ENCODE measurements at places on chromosomes 4 and X.

- DNase-seq, result no peak
These were observed 336.9 kb upstream of the FAT1 start for GRCh38 chr4:187060551-187060950.

GRCh38 chrX:10086676-10087075 lies 70.1 kb upstream of the CLCN4 start:
- no peak for DNase-seq

GRCh38 chrX:129540722-129541184 lies 694 bp downstream of the OCRL start:
- DNase-seq, result no peak

DNA sequence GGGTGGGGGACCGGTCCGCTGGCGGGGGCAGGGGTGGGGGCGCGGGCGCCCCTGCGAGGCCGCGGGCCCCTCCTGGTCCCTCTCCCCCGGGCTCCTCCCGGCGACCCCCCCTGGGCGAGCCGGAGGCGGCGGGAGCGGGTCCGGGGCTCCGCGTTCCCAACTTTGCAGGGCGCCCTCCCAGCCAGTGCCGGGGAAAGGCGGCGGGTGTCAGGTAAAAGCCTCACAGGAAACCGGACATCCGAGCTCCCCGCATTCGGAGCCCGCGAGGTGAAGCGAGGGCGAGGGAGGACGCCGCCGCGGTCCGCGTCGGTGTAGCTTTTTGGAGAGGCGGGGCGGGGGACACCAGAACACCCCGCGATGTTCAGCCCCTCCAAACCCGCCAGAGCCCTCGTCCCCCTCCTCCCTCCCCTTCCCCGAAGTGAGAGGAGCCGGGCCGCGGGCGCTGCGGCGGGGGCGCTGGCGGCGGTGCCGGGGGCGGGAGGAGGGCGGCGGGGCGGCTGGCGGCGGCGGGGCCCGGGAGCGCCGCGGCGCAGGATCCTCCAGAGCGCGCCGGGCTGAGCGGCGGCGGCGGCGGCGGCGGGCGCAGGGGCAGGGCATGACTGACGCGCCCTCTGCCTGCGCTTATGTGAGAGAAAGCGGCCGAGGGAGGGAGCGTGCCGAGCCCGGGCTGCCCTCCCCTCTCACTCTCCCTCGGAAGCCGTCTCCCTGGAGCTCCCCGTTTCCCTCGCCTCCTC lies at the start of gene VEGFC:
Gene VEGFC, minus strand, starts transcription at position 597 of the 734 bp plus-strand sequence. CDS start 611 bp downstream, outside the sequence.
- no peak for DNase-seq

GRCh38 chr4:4677556-4678522 lies 136.0 kb upstream of the STX18 start:
- no peak for DNase-seq

DNA sequence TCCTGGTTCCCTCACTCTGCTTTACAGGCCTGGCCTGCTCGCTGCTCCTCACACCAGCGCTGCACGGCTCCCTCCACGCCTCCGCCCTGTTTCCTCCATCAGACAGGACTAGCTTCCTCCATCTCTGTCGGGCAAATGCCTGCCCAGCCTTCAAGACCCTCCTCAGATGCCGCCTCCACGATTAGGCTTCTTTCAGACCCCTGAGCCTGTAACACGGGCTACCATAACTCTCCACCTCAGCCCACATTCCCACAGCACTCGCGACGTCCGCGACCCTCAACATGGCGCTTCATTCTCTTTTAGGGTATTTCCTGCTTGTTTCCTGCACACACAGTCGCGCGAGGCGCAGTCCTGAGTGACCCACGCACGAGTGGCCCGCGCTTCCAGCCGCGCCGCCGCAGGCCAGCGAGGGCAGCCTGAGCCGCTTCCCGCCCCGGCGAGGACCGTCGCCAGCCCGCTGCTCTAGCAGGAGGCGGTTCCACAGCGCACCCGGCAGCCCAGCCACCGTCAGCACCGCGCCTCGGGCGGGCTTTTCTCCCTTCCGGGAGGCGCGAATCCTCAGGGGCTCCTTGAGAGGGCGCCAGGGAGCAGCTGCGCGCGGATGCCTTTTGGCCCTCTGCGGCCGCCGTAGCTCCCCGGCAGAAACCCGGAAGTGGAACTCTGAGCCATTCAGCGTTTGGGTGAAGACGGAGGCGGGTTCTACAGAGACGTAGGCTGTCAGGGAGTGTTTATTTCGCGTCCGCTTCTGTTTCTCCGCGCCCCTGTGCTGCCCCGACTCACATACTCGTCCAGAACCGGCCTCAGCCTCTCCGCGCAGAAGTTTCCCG lies at the start of gene FRG1:
Gene FRG1, plus strand, starts transcription at position 695 of the 827 bp plus-strand sequence. CDS start 138 bp downstream, outside the sequence.
- DNase-seq, result peak; percentile 97

- no peak for DNase-seq
These were observed 99.6 kb upstream of the AFAP1 start for GRCh38 chr4:8039290-8039689.

DNA sequence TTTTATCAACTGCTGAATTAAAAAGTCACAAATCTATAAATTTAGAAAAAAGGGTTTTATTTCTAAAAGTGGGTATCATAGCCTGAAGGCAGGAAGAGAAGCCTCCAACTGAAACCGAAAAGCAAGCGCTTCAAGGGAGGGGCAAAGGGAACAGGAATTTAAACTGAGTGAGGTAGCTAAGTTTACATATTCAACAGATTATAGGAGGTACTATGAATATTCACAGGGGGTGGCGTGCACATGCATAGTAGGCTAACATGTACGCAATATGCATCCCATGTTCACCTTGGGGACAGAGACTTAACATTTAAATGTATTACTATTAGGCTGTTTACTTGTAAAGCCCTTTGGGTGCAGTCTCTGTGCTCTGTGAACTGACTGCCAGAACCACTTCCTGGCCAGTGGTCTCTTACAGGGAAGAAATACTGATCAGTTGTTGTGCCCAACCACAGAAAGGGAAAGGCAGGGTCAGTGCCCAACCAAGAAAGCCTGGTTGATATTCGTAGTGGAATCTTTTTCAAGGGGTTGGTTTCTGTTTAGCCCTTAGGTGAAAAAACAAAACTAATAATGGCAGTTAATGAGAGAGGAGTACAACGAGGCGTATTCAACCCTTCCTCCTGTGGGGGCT lies 168.7 kb upstream of the GALNTL6 start:
- no peak for DNase-seq

DNA sequence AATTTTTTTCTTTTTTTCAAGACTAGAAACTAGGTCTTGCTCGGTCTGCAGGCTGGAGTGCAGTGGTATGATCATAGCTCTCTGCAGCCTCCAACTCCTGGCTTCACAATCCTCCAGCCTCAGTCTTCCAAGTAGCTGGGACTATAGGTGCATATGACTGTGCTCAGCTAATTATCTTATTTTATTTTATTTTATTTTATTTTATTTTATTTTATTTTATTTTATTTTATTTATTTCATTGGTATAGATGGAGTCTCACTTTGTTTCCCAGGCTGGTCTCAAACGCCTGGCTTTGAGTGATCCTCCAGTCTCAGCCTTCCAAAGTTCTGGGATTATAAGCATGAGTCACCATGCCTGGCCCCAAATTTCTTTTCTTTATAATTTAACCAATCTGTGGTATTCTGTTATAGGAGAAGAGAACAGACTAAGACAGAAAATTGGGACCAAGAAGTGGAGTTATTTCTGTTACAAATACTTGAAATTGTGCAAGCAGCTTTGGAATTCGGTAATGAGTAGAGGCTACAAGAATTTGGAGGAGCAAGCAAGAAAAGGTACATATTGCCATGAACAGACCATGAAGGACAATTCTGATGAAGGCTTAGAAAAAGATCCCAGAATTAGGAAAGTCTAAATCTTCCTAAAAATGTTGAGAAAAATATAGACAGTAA lies 4.0 kb upstream of the PRDM5 start:
- no peak for DNase-seq

DNA sequence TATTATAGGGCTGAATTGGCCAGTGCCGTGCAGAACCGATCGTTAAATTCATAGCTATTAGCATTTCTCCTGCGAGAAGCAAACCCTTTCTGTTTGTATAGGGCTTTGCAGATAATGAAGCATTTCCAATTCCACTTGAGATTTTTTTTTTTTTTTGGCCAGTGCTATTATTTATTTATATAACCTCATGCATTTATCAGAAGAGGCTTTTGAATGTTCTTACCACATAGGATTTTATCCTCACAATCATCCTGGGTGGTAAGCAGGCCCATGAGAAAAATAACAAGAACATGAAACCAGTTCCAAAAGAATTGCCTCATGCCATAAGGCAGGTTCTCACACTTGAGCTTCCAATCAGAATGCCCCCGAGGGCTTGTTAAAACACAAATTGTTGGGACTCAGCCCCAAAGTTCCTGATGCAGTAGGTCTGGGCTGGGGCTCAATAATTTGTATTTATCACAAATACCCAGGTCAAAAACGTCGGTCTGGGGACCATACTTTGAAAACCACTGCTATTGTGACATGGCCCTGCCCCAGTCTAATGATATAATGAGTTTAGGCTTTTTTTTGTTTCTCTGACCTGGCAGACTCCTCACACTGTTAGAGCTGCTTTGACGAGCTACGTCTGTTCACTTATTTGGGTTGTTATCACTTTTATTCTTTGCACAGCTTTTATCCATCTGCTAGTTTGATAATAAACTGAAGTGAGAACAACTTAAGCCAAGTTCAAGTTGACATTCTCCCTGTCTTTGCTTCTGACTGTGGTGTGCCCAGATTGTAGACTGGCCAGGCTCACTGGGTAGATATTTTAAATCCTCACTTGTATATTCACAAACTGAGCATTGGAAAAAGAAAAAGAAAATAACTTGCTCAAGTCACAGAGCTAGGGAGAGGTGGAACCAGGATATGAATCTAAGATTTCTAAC lies 20.1 kb downstream of the SUPT20HL1 start:
- DNase-seq, result no peak

GRCh38 chr4:970854-971520 lies 2.4 kb downstream of the DGKQ start:
- DNase-seq, result no peak

- DNase-seq, result no peak
These were observed 52.2 kb downstream of the MAGEA10 start for GRCh38 chrX:152086141-152086540.

GRCh38 chr4:27059446-27059845 lies 198.8 kb downstream of the STIM2 start:
- DNase-seq, result no peak

GRCh38 chrX:70132224-70132623 lies 1.0 kb upstream of the IGBP1 start:
- DNase-seq, result no peak

DNA sequence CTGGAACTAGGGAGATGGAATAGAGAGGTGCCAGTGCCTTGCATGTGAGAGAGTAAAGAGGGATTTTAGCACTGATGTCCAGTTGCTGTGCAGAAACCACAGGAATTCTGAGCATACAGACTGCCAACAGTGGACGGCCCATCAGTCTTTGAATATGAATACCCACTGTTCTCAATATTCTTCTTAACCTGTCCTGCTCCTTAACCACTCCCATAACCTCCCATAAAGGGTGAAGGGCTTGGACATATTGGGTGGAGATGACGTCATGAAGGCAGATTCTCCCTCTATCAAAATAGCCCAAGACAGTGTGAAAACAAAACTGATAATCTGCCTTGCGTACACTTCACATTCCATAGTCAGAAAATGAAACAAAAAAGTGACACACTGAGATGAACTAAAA lies 1313.7 kb upstream of the PABPC4L start:
- no peak for DNase-seq

DNA sequence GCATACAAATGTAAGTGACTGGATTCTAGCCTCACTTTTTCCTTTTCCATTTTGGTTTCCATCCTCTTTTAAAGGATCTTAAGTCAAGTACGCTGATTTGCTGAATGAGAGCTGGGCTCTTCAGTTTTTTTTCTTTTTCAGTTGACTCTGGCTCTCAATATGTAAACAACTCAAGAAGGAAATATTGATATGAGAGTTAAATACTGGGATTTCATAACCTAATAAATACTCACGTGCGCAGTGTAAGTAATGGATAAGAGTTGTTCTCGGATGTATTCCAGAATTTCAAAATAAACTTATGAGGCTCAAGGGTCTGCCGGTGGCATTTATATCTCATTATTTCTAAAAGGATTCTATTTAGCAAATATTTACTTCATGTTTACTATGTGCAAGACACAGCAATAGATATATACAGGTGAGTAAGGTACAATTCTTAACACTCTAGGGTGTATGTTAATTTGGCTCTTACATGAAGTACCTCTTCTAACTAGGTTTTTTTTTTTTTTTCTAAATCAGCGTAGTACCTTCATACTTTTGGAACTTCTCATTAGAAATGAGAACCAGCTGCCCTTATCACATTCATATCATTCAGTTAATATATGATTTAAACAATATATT lies 11.0 kb upstream of the MAGEB10 start:
- no peak for DNase-seq

GRCh38 chr4:1984406-1985191 lies 24.2 kb downstream of the NELFA start:
- no peak for DNase-seq

DNA sequence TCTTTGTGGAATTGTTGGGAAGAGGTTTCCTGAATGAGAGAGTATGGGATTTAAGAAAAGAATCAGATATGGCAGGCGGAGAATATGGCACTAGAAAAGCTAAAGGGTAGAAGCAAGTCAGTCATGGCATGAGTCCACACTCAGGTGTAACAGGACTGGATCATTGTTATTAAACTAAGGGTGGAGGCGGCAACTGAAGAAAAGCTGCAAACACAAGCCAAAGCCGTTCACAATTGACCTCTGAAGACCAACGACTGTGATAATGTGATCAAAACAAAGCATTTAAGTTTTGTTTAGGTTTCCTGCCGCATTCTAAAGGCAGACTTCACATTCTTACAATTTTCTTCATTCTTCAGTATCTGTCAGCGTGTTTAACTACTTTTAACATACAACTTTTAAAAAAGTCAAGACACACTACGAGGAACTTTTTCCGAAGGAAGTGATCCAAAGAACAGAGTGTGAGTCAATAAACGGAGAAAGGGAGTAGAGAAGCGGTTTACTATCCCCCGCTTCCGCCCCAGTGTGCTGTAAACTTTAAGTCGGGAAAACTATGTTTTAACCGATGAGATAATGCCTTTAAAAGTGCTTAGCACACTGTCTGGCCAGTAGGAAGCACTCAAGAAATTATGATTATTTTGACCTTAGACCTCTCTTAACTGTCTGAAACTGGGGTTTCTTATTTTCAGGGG lies 909 bp upstream of the SLAIN2 start:
- DNase-seq, result no peak

DNA sequence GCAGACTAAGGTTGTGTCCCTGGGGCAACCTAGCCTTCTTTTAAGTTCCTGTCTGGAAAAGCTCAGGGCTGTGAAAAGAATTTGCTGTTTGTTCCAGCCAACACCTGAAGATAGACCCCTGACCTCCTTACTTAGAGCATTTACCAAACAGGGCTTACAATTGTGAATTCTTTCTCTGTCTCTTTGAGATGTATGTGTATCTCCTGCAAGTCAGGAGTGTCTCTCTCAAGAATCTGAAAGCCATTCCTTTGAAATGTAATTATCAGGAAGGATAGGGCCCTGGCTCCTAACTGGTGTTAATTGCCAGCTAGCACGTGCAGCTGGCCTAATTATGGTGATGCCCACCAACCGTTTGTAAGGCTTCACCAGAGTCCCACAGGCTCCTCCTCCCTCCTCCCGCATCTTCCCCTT lies 18.2 kb downstream of the CCNG2 start:
- no peak for DNase-seq

GRCh38 chrX:149937871-149938426 lies 342 bp downstream of the EOLA2 start:
- no peak for DNase-seq

- no peak for DNase-seq
These were observed 146.0 kb downstream of the TBL1X start for GRCh38 chrX:9610771-9611392.

All from stimulated activated CD4-positive, alpha-beta T cell treated with anti-CD3 and anti-CD28 coated beads, Interleukin-15, amount 100 ng/mL, for 1 hour (primary cell).